ENCODE measurements at places on chromosomes 7 and 10.
A peak's percentile ranks its signal among the peaks of the same experiment; 100 is the strongest.

- DNase-seq = peak; percentile 73
These were observed 32.6 kb upstream of the CBLL1 start for GRCh38 chr7:107711301-107711700.

DNA sequence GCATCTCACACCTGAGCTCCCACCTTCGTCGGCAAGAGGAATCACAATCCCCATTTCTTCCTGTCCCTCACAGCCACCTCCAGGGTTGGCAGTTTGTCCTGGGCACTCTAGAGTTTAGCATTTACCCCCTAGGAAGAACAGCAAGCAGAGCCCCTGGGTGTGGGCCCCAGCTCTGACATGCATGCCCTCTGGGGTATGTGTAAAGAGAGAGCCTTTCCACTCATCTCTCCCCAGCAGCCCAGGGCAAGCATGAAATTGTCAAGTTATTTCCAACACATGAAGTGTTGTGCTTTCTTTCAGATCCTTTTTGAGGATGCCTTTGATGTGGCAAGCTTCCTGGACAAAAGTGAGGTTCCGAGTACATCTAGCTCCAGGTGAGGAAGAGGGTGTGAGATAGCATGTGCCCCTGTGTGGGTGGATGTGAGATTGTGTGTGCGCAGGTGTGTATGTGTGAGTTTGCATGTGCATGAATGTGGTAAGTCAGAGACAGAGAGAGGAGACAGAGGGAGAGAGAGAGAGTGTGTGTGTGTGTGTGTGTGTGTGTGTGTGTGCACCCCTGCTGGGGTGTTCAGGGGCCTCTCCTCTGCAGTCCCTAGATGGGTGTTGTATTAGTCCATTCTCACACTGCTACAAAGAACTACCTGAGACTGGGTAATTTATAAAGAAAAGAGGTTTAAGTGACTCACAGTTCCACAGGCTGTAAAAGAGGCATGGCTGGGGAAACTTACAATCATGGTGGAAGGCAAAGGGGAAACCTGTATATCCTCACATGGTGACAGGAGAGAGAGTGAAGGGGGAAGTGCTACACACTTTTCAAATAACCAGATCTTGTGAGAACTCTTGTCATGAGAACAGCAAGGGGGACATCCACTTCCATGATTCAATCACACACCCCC lies 18.1 kb downstream of the STRA8 start:
- no peak for DNase-seq

DNA sequence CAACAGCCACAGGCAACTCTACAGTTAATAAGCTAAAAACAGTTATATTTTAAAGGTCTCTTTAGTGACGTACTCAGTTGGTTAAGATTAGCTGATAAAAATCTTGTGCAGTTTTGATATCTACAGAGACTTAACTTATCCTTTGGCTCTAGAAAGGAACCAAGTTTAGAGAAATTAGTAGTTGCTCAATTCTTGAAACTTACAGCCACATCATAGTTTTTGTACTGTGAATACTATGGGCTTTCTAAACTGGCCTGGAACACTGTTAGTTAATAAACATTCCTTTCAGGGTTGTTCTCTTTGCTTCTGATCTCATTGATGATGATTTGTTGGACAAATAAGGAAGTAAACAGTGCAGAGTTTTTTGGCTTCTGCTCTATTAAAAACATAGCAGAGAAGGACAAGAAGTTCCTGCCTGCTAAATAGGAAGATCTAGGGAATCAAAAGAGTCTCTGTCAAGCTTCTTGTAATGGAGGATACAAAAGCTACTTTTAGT lies 73.1 kb downstream of the MKLN1 start:
- peak; percentile 37 for DNase-seq

DNA sequence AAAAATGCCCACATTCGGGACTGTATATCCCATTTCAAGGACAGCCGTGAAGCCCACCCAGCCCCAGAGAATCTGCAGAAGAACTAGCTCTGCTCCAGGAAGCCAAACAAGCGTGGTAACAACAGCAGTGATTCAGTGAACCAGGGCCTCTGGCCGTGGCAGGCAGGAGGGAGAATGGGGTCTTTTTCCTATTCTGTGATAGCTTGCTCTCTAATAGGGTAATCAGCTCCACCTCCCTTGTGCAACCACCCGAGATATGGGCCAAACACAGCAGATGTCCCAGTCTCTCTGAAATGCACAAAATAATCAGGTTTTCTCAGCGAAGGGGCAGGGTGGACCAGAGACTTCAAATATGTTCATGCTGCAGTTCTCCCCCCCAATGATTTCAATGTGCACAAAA lies 35.8 kb downstream of the CHST15 start:
- DNase-seq = no peak

DNA sequence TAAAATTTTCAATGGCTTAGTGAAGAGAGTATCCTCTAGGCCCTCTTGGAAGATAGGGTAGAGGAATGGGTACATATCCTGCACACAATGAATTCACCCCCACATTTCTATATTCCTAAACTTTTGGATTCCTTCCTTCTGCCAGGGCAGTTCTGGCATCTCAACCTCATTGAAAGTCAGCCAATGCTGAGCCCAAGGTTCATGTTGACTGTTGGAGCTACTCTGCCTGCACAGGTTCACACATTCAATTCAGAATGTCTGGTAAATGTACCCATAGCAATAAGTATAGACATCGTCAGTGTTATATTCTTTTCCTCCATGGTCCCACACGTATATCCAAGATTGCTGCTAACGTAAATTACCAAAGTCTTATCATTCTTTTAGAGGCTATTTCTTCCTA lies 48.9 kb upstream of the STARD3NL start:
- DNase-seq = no peak

DNA sequence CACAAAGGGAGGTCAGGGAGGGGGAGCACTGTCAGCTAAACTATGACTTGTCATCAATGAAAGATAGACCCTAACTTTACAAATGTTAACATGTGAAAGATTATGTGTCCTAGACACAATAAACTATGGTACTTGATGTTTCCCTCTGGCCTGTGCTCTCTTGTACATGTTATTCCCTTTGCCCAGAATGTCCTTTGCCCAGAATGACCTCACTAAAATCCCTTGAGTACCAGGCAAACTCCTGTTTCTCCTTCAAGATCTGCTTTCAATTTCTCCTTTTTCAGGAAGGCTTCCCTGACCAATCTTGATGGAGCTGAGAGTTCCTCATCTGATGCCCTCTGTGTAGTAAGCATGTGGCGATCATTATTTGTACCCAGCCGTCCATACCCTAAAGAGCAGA lies 143.1 kb downstream of the ZNF365 start:
- no peak for DNase-seq

DNA sequence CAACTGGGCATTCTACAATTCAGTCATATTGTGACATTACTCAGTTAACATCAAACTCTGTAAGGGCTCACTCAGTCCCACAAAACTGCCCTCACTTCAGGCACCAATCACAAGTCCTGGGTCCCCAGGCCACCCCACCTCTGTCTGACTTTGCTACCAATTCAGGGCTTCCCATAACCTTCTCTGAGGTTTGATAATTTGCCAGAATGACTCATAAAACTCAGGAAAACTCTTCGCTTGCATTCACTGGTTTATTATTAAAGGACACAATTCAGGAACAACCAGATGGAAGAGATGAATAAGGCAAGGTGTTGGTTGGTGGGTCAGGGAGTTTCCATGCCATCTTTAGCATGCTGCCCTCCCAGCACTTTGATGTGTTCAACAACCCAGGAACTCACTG lies 41.3 kb downstream of the AVL9 start:
- peak; percentile 71 for DNase-seq

DNA sequence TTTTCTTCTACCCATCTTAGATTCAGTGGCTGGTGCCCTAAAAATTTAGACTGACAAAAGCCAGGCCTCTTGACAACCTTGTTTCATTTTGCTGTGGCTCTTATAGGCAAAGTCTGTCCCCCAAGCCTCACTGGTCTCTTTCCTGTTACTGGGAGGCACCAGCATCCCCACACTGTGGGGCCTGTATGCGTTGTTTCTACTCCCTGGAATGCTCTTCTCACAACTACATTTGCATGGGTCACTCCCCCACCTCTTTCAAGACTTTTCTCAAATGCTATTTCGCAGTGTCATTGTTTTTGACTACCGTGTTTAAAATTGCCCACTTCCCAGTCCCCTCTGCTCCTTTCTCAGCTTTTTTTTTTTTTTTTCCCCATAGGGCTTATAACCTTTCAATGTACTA lies 108.7 kb upstream of the DGKB start:
- no peak for DNase-seq

DNA sequence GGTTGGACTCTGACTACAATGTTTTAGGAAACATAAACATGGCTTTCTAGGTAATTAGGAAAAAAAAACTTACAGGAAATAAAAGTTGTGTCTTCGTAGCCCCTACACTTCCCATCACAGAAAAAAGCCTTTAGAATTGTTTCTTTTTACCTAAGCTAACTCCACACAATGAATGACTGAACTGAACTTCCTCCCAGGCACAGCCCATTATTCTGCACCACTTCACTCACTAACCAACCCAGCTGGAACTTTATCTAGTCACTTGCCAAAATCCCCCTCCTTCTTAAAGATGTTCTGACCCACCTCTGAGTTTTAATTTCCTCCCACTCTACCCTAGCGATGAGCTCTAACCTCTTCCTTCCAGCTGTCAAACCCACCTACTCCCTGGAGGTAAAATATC lies 91.7 kb upstream of the MEOX2 start:
- DNase-seq = no peak

- DNase-seq = peak; percentile 8
These were observed 15.1 kb downstream of the GPR146 start for GRCh38 chr7:1059200-1060091.

- DNase-seq = no peak
These were observed 148.4 kb downstream of the GRID1 start for GRCh38 chr10:86218160-86218559.

GRCh38 chr10:94232711-94233383 lies 129.9 kb downstream of the NOC3L start:
- no peak for DNase-seq

DNA sequence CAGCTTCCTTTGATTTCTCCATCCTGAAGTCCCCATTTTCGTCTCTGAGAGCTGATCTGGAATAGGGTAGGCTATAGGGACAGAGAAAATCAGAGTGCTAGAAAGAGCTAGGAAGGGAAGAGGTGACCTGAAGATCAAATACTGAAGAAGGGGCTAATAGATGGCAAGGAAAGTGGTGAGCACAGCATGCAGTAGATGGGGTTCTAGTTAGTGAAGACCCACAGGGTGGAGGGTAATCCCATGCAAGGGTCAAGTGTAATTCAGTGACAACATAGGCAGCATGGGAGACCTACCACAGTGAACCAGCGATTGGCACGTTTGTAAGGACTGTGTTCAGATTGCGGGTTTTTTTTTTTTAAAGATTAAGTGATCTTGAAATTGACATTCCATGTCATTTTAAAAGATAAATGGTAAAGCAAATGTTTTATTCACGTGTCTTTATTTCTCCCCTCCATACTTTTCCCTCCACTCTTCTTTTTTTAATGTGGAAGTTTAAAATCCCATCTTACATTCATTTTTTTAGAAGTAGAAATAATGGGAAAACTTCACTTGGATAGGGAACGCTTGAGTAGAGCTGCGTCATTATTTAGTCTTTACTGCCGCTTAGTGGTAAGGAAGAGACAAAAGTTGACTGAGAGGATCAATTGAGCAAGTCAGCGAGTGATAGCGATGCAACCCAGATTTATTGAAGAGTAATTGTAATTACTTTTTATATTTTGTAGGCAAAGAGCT lies 21.0 kb upstream of the ABI1 start:
- peak; percentile 68 for DNase-seq

DNA sequence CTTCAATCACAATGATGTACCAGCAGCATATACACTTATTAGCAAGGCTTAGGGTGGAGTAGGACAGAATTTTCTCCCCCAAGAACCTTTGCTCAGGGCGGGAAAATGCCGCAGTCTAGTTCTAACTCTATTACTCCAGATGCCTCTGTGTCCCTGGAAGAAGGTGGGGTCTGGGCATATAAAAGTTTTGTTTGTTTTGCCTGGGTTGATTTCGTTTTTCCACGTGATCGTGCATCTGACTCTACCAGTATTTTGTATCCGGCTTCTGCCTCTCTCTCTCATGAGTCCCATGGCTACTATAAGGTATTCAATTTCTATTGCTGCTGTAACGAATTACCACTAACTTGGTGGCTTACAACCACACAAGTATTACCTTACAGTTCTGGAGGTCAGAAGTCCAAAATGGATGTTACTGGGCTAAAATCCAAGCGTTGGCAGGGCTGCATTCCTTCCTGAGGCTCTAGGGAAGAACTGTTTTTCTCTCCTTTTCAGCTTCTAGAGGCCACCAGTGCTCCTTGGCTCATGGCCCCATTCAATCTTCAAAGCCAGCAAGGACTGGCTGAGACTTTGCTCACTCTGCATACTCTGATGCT lies 181.2 kb upstream of the PRSS58 start:
- no peak for DNase-seq

- DNase-seq = no peak
These were observed 160.8 kb downstream of the ZNF438 start for GRCh38 chr10:30870896-30871295.

GRCh38 chr7:47953822-47954221 lies 5.6 kb upstream of the PKD1L1 start:
- no peak for DNase-seq

- DNase-seq = no peak
These were observed 186.1 kb downstream of the TRIL start for GRCh38 chr7:28771906-28772622.

GRCh38 chr7:131183611-131184119 lies 144.0 kb upstream of the MKLN1 start:
- no peak for DNase-seq

DNA sequence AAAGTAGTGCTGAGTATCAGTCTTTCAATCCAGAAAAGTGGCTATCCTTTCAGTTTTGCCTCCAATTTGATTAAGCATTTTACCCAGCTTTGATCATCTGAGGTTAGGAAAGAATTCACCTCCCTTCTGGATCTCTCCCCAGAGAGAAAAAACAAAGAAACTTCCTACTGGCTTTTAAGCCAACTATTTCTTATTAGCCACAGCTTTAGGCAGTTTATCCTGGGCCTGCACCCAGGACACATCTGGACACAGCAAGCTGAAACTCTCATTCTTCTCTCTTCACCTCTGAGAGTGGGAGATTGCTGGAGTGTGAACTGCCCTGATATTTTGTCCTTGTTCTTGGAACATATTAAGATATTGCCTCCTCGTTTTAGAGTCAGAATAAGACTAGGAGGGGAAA lies 43.5 kb upstream of the LSM8 start:
- no peak for DNase-seq

- no peak for DNase-seq
These were observed 13.4 kb downstream of the SHH start for GRCh38 chr7:155798673-155799439.

- no peak for DNase-seq
These were observed 203.2 kb downstream of the AHR start for GRCh38 chr7:17501441-17502212.

DNA sequence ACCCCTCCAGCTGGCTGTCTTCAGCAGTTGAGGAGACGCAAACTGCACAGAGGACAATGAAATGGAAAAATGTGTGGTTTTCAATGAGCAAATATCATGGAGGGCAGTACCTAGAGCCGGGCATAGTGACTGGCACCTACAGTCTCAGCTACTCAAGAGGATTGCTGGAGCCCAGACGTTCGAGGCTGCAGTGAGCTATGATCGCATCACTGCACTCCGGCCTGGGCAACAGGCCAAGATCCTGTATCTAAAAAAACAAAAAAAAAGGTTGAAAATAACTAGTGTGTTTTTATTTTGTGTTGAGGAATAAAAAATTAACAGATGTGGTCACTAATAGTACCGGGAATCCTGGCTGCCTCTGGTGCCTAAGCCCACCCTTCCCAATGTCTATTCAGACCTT lies 345.5 kb downstream of the GALNT17 start:
- DNase-seq = no peak
